Kidney glomerular epithelial cell (primary cell): ENCODE measurements at places on chromosomes 7 and 10.

DNA sequence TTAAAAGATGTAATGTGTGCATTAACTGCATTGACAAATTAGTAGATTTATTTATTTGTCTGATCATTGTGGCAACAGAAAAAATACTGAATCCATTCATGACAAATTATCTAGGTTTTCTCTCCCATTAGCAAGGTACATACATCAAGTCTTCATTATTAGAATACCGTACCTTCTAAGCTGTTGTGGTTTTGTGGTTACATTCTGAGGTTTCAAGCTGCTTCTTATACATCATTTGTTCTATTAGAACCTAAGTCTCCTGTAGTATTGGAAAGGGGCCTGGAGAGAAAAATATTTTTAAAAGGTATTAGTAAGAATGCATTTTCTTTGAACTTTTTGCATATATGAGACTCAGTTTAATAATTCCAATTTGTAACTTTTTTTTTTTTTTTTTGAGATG is 26.3 kb upstream of the CACNB2 start:
- DNase-seq = no peak

DNA sequence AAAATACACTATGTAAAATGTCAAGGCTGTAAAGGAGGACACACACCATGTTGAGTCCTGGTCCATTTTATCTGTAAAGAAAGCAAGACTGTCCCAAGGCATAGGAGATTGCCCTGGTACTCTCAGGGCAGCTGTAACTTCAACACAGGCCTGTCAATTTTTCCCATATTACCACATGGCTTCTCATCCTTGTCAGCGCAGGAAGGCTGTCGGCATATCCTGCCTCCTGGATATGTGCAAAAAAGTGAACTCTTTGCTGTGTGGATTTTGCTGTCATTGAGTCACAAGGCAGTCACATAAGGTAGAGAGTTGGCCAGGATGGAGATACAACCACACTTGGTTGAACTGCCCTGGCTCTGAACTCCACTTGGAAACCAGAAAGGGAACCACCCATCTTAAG is 8.7 kb downstream of the DUSP5 start:
- DNase-seq = no peak

- DNase-seq = no peak
Observed at GRCh38 chr7:117097860-117098259, 144.6 kb downstream of the ST7 start.

DNA sequence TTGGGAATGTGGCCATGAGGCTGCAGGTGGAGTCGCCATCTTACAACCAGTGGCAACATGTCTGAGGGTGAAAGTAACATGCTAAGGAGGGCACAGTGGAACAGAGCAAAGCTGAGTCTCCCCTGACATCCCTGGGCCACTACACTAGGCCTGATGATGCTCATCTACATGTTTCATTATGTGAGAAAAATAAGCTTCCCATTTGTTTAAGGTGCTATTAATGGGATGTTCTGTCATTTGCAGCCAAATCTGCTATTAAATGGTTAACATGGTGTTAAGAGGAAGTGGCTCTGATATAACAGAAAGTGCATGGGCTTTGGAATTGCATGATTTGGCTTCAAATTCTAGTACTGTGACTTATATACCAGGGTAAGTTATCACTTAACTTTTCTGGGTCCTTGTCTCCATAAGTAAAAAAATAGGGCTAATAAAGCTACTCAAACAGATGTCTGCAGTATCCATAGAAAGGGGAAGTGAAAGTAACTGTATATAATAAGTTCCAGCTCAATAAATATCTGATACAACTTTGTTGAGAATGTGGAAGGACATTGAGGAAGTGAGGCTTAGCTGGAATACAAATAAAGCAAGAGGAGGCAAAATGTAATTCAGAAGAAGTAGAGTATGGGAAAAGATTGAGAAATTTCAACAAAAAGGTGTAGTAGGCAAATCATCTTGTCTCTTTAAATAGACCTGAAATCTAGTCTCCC is 158.9 kb downstream of the RTKN2 start:
- DNase-seq = no peak

DNA sequence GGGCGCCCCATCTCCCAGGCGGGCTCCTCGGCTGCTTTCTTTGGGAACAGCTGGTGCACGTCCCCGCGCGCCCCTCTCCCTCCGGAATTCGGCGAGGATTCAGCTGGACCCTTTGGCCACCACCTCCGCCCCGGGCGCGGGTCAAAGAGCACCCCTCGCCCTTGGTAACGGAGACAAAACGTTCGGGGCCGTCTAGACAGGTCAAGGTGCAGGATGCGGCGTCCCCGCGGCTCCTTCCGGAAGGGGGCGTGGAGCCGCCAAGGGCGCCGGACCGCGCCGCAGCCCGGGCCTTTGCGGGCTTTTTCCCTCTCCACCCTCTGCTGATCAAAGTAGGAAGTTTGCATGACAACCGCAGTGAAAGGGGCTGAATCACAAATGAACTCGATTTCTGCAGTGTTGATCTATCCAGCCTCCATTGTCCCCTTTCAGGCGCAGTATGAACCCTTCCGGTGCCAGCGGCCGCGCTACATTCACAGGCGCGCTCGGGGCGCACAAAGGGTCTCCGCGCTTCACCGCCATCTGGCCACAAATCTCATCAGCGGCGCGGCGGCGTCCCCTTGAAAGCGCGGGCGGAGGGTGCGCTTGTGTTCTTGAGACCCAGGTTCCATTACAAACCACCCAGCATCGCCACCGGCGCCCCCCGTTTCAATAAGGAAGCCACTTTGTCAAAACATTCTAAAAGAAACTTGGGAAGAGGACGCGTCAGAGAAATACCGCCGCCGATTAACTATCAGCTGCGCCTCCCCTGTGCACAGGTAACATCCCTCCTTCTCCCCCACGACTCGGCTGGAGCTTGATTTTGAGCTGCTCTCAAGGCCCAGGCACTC is 36.4 kb downstream of the CNPY1 start:
- no peak for DNase-seq

DNA sequence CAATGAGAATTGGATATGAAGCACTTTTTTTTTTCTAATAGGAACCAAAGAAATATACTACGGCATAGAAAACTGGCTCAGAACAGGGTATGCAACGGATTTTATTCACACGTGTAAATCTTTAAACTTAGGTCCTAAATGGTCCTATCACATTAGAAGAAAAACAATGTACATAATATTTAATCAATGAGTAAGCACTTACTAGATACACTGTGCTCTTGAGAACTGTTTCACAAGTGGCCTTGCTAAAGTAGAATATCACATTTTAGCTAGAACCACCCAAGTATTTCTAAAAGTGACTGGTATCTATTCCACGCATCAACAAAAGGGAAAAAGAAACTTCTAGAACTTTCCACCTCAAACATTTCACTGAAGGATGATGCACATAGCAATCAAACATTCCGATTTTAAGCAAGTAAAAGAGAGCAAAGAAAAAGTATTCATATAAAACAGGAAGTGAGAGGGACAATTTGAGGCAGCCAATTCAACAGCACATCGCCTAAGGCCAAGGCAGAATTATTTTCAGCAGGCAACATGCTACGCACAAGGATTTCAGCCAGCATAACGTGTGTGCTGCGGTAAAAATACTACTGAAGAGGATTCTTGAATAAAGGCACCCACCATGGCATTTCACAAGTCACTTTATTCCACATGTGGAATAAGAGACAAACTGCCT is 55.8 kb downstream of the PARD3 start:
- DNase-seq = no peak

GRCh38 chr7:137160236-137160635 is 183.3 kb downstream of the PTN start:
- no peak for DNase-seq

DNA sequence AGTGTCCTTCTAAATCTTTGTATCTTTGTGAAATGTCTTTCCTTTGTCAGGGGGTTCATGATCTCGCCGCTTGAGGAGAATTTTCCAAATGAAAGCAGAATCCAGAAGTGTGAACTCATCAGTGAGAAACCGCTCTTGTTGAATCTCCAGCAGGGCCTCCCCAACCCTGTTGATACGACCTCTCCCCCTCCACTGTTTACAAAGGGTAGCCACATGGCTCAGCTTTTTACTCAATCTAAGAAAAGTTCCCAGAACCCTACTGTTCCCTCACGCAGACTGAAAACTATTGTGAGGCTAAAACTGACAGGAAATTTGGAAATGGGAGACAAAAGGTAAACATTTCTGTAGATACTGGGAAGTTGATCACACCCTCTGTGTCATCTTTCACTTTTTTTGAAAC is 73.9 kb downstream of the SEMA3C start:
- DNase-seq = no peak

DNA sequence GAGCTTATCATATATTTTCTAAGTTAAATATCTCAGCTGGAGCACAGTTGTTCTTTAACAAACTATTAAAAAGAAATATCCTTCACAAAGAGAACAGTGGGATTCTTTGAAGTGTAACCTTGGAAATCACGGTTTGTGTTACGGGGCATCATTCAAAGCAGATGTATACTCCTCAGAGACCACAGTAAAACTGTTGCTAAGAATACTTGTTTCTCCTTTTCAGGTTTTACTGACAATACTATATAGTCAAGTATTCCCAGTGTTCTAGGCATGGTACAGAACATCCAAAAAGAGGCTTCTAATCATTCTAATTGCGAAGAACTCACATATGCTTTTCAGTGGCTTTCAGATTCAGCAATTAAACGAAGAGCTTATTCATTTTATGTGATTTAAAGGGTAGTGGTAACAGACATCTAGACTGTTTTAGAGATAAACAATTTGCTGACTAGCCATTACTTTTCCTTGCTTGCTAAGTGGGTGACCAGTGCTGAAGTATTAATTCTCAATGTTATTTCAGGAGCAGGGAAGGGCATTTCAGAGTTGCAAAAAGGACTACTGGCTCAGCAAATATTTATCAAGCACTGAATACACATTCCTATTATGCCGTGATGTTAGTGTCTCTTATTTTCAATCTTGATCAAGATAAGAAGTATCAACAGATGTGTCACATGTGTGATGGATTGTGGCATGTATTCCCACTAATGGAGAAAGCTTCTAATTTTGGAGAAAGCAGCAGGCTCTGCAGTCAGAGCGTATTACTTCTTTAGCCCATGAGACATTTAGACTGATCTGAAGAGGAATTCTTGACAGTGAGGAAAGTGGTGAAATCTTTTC is 236.8 kb downstream of the RNLS start:
- DNase-seq = no peak

GRCh38 chr7:1081931-1082401 is 5.9 kb upstream of the GPER1 start:
- DNase-seq = peak; percentile 30

- DNase-seq = no peak
Observed at GRCh38 chr7:75960372-75960771, 34.0 kb downstream of the TMEM120A start.

DNA sequence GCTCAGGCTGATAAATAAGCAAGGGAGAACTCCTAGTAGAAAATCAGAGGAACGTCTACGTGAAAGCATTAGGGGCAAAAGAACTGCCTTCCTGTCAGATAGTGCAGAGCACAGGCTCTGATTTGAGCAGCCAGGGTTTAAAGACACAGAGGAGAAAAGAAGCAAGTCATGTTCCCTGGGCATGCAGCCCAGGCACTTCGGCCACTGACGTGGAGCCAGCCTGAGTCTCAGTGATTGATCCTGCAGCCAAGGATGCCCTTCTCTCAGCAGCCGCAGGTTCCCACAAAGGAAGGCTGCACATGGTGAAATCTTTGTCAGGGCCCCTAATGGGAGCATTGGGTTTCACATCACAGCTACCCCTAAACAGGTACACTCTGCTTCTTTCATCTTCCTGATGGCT is 161.7 kb upstream of the HPS1 start:
- DNase-seq = no peak

DNA sequence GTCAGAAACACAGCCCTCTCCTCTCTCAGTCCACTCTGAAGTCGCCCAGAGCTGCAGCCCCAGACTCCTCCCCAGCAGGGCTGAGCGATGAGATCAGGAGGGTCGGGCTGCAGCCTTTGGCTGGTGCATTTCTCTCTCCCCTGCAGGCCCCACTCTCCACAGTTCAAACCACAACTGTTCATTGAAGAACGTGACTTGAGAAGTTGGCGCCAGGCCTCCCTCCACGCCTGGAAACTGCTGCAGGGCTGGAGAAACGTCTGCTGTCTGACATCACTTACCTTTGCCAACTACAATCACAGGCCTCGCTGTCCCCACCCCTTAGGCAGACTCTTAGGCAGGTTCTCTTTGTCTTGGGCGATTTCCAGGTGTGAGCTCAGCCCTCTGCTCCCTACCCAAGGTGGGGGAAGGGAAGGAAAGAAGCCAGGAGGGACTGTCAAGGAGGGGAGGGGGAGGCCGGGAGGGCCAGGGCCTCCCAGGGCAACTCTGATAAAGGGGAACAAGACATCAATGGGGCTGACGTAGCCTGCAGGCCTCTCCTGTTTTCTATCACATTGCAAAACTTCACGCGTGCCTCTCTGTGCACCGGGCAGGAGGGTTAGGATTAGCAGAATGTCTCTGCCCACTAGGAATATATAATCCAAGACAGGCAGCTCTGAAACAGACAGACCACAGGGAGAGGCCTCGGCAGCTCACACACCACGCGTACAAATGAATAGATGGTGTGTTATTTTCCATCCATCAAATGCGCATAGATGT is 32.7 kb downstream of the CALML5 start:
- DNase-seq = peak; percentile 28

- DNase-seq = no peak
Observed at GRCh38 chr7:44046321-44047061, 2.0 kb downstream of the DBNL start.

GRCh38 chr10:103759100-103759781 is 96.1 kb downstream of the SH3PXD2A start:
- DNase-seq = peak; percentile 38

GRCh38 chr7:47405921-47406800 is 175.8 kb downstream of the TNS3 start:
- DNase-seq = peak; percentile 68

GRCh38 chr10:72243822-72244437 is 27.9 kb upstream of the ASCC1 start:
- peak; percentile 34 for DNase-seq

- DNase-seq = no peak
Observed at GRCh38 chr7:151089893-151090730, 3.8 kb downstream of the AGAP3 start.

GRCh38 chr7:46150721-46151120 is 229.6 kb upstream of the IGFBP3 start:
- no peak for DNase-seq

GRCh38 chr10:88946200-88946599 is 6.4 kb downstream of the ACTA2 start:
- no peak for DNase-seq
